GM04504 (cell line): ENCODE measurements at places on chromosomes 2 and 18.
A peak's percentile ranks its signal among the peaks of the same experiment; 100 is the strongest.

GRCh38 chr2:140498360-140498759 is 1632.5 kb downstream of the LRP1B start:
- DNase-seq, result no peak

DNA sequence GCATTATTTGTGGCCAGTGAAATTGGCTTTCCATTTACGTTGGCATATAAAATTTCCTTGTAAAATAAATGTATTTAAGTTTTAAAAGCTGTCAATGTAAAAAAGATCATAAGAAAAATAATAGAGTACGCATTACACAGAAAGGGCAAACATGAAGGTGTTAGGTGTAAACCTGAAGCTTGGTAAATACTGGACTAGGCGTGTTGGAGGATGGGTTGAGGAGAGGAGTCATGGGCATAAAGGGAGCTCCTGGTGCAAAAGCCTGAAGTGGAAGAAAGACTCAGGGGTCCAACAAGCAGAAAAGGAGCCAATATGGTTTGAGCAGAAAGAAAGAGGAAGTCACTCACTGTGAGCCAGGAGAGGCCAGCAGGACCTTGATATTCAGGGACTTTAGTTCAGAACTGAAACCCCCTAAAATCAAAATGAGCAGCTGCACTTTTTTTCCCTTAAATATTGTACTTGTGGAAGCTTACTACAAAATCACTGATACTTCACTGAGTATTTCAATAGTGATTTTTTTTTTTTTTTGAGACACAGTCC is 24.4 kb downstream of the SP5 start:
- DNase-seq, result no peak

- peak; percentile 19 for DNase-seq
These were observed 99.8 kb downstream of the ZNF236 start for GRCh38 chr18:76922107-76922506.

GRCh38 chr2:200449149-200449548 is 60.7 kb downstream of the KCTD18 start:
- no peak for DNase-seq

GRCh38 chr18:23401400-23402347 is 51.4 kb upstream of the RIOK3 start:
- no peak for DNase-seq

DNA sequence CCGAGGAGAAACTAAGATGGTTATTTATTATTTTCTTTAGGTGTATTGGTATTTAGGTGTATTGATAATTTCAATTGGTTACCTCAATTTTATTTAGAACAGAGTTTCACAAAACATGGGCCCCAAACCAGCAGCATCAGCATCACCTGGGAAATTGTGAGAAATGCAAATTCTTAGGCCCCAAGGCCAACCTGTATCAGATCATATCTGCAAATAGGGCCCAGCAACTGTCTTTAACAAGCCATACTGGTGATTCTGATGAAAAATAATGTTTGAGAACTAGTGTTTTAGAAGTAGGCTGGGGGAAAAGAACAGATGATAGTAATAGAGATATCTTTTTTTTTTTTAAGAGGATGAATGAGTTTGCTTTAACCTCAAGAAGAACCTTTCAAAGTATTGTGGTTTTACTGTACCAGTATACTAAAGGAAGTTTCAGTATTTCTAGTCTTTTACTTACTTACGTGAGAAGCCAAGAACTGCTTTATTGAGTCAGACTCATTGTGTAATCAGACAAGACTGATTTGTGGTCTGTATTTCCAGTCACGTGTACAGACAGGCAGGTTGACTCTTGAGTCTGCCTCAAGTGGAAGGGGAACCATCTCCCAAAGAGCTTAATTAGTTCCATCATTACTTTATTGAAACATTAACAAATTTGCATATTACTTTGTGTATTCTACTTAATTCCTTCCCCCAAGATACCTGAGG is 60.4 kb upstream of the GAREM1 start:
- peak; percentile 3 for DNase-seq

GRCh38 chr2:231687133-231687852 is 21.0 kb upstream of the PTMA start:
- DNase-seq, result no peak
